ENCODE measurements at places on chromosomes 2 and 18.

DNA sequence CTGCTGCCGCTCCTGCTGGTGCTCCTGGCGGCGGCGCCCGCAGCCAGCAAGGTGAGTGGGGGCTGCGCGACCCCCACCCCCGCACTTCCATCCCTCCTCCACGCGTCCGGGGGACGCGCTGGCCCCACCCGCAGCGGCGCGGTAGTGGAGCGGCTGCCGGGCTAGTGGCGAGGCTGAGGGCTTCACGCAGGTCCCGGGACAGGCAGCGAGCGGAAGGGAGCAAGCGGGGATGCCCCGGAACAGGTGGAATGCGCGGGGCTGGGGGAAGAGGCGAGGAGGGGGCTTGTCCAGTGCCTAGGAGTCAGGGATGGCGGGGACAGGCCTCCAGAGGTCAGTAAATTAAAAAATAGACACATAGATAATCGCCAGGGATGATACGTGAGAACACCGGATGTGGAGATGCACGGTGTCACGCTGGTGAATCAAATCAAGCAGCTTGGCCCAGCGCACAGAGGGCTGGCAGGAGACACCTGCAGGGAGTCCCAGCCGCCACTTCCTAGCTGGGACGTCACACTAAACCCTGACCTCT lies 403 bp downstream of the COL4A3 start:
- DNase-seq = peak; percentile 14

DNA sequence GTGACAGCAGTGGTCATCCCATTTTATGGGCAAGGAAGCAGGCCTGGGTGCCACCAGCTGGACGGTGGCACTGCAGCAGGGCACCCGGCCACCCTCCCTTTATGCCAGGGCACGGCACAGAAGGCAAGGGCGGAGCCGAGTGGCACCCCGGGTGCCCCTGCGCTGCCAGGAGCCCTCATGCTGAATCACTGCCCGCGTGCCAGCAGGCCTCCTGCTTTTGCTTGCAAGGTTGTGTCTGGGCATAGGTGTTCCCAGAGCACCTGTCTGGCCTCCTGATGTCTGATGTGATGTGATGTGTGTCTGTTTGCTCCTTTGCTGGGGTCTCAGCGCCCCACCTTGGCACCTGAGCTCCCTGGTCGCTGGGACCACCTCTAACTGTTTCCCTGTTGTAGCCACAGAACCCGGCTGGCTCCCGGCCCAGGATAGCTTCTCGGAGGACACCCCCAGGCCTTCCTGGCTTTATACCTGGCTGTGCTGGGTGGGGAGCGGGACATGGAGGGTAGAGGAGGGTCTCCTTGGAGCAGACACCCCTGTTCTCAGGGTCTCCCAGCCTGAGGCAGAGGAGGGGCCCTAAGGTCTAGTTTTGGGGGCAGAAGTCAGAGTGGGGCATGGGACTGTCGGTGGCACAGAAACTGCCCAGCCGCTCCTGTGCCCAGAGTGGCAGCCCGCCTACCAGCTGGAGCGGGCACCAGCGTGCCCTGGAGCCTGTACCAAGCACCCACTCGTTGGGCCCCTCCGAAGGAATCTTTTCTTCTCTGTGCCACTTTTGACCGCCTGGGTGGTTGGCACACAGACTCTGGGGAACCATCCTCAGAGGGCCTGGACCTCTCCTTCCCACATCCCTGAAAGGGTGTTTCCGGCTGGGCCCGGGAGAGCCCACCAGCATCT lies 3.6 kb downstream of the GPC1 start:
- DNase-seq = no peak

GRCh38 chr2:60051991-60052390 lies 501.5 kb downstream of the BCL11A start:
- no peak for DNase-seq

- no peak for DNase-seq
These were observed 338.0 kb downstream of the BCL11A start for GRCh38 chr2:60215386-60215901.

- no peak for DNase-seq
These were observed 107.3 kb upstream of the ZFP36L2 start for GRCh38 chr2:43333656-43334144.

- no peak for DNase-seq
These were observed 567 bp downstream of the VWA3B start for GRCh38 chr2:98087447-98088020.

- DNase-seq = no peak
These were observed 240.4 kb downstream of the IKZF2 start for GRCh38 chr2:212911011-212911410.

GRCh38 chr2:231387904-231388724 lies 7.4 kb upstream of the B3GNT7 start:
- no peak for DNase-seq

GRCh38 chr18:56709463-56709862 lies 58.3 kb downstream of the WDR7 start:
- DNase-seq = no peak

GRCh38 chr2:116153729-116154128 lies 1660.8 kb upstream of the DDX18 start:
- no peak for DNase-seq

GRCh38 chr2:230896346-230897115 lies 28.5 kb downstream of the GPR55 start:
- DNase-seq = peak; percentile 2

DNA sequence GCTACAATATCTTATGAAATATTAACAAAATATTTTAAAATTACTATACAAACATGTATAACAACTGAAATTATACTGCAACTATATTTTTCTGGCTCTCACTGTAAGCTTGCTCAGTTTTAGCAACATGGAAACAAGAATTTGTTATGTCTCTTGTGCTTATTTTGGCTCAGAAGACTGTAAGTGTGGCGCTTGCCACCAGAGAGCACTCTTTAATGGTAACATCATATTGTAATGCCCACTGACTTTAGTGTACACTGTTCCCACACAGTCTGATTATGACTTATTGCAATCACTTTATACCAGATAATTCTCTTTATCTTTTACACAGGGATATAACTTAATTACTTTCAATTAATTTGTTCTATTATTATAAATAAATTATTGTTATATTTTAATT lies 1500.6 kb upstream of the TMEFF2 start:
- DNase-seq = no peak

DNA sequence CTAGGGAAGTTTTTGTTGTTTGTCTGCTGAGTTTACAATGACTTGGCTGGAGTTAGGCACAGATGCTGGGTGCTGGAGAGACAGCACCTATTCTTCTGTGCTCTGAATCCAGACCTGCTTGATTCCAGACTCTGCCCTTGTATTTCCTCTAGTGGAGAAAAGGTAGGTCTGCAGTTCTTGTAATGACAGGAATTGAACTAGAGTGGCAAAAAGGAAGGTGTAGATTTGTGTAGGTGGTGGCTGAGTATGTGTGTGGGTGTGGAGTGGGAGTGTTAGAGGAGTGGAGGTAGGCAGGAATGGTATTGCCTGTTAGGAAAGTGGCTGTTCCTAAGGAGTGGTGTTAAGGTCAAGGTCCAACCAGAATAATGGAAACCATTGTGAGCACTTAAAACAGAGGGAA lies 71.9 kb upstream of the LYPD6 start:
- no peak for DNase-seq

DNA sequence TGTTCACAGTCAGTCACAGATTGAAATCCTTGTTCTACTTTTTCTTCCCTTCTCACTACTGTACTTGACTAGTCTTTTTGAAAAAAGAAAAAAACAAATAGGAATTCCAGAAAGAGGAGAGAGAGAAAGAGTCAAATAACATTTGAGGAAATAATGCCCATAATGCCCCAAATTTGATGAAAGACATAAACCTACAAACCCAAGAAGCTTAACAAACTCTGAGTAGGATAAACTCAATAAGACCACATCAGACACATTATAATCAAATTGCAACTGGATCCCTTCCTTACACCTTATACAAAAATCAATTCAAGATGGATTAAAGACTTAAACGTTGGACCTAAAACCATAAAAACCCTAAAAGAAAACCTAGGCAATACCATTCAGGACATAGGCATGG lies 30.9 kb downstream of the TMEM185B start:
- no peak for DNase-seq
